ENCODE measurements at places on chromosomes 3 and 15.

- DNase-seq: no peak
Measured at GRCh38 chr3:40382617-40382979, 4.4 kb upstream of the ENTPD3 start.

DNA sequence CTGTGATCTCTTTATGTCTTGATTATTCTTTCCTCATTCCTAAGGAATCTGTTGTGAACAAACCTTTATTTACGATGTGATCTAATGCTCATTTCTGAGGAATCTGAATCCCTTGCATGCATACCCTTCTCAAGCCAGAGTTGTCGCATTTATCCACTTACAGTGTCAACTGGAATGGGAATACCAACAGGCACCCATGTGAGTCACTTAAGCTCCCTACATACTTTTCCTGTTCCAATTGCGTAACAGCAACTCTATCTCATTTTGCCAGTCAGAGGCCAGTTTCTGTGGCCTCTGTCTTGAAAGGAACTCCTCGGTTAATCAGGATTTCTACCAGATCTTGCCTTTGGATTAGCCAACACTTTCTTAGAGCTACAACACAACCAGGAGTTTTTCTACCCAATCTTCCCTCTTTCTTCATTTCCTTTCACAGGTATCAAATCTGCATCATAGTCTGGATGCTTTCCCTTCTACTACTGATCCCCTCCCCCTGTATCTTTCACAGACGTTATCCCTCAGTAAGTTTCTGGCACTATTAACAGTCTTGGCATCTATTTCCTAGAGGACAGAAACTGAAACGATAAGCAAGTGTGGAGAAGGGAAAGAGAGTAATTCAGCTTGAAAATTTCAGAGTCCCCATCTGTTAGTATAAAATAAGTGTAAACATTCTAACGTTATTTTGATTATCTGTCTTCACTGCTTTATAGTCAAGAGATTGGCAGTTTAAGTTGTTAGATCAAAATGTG, 66.8 kb upstream of the BCHE start:
- DNase-seq: no peak

DNA sequence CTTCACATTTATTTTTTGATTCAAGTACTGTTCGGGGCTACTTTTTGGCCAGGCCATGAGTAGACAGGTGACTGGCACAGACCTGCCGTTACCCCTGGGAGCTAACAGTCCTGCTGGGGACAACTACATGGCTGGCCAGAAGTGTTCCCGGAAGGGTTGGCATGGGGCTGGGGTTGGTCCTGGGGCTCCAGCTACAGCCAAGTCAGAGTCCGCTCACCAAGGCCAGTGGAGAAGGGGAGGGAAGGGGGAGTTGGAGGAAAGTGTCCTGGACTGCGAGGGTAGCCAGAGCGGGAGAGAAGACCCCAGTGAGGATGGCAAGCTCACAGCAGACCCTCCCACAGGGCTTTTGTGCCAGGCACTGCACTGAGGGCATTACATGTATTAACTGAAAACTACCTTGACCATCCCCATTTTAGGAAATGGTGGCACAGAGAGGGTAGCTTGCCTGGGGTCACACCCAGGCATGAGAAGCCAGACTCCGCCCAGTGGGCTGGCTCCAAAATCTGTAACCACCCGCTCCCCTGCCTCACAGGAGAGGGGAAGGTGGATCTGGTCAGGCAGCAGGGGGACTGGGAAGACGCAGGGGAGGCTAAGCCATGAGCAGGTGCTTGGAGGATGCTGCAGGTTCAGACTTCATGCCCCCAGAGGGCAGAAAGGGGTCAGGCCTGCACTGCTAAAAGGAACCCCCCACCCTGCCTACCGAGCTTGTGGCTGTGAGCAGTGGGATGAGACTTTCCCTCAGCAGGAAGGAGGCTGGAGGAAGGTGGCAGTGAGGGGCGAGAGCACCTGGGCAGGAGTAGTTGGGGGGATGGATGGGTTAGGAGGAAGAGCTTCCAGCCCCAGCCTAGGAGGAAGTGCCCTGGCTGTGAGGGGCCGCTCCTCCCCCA, 38.3 kb upstream of the ESYT3 start:
- no peak for DNase-seq

DNA sequence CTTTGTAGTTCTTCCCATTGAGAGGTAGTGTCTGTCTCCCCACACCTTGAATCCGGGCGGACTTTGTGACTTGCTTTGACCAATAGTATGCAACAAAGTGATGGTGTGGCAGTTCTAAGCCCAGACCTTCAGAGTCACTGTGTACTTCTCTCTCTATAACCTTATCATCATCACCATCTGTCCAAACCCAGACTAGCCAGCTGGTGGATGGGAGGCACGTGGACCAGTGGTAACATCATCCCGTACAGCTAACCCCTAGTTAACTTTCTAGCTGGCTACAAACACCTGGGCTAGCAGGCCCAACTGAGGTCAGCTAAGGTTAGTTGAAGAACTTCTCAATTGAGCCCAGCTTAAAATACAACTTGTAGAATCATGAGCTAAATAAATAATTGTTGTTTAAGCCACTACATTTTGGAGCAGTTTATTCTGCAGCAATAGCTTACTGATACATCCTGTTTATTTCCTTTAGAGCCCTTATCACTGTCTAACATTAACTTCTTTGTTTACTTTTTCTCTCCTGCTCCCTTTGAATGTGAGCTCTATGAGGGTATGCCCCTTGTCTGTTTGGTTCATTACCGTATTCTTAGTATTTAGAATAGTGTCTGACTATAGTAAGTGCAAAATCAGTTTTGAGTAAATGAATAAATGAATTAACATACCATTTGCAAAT, 11.5 kb upstream of the CCR9 start:
- DNase-seq: no peak

GRCh38 chr3:177041021-177041729, 156.1 kb downstream of the TBL1XR1 start:
- no peak for DNase-seq

DNA sequence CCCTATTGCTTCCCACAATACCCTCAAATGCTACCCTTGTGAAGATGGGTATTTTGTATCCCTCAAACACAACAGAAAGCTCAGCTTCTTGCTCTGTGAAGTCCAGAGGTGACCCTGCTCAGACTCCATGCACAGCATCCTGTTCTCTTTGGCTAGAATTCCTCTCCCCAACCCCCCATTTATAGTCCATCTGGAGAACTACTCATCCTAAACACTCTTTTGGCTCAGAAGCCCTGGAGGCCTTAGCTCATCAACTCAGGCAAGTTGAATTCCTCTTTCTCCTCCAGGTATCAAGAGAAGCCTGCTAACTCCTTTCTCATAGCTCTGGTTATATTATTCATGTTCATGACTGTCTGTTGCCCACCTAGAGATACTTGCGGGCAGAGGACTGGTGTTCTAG, 18.3 kb upstream of the GASK1A start:
- DNase-seq: no peak

GRCh38 chr15:27495963-27496459, 525.0 kb downstream of the GABRG3 start:
- no peak for DNase-seq

DNA sequence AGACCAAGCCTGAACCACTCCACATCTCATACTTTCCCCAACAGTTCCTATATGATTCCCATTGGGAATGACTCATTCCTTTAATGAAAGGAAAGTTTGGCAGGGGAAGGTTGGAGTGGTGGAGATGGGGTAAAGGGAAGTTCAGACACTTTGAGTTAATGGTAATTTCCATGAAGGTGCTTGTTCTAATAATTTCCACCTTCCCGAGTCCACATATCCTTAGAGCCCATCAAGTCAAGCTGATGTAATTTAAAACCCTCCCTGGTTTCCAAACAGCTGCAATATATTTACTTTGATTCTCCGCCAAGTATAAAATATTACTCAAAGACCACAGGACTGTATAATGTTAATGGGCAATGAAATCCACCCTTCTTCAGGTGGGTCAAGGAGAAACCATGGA, 95.0 kb upstream of the GALNT15 start:
- DNase-seq: no peak

DNA sequence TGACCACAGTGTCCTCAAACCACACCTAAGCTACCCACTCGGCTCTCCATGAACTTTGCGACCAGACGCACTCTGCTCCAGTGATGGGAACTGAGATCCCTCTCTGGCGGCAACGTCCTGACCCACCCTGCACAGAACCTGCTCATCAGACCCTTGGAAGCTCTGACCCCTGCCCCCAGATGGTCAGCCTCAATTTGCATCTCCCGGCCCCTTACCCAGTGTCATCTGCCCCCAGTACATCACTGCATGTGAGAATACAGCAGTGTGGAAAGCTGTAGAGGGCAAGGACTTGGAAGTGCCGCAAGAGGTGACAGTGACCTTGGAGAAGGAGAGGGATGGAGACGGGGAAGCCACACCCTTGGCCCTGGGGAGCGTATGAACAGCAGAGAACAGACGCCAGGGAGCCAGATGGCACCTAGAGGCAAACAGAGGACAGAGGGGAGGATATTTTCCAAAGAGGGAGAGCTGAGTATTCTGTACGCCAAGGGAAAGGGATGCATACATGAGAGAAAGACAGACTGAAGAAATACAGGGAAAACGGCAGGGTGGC, 192.0 kb downstream of the XXYLT1 start:
- DNase-seq: no peak
